Heart left ventricle (tissue), 16 donors: ENCODE measurements at places on chromosomes 6 and 20. TPM values are rescaled to one million over a fixed set of nuclear protein-coding genes. Genes with fewer than 3 reads are reported as not detected.

DEFB132 gene
- 0.59 TPM for total RNA-seq

ZSCAN23 gene
- total RNA-seq = 2.1 TPM

TCF15 gene
- total RNA-seq = 5.8 TPM

- DNase-seq = no peak
Measured at GRCh38 chr6:41455818-41456217, 90.4 kb upstream of the FOXP4 start.

- no peak for DNase-seq
Measured at GRCh38 chr20:10429443-10429981, 4.5 kb downstream of the MKKS start.

DNA sequence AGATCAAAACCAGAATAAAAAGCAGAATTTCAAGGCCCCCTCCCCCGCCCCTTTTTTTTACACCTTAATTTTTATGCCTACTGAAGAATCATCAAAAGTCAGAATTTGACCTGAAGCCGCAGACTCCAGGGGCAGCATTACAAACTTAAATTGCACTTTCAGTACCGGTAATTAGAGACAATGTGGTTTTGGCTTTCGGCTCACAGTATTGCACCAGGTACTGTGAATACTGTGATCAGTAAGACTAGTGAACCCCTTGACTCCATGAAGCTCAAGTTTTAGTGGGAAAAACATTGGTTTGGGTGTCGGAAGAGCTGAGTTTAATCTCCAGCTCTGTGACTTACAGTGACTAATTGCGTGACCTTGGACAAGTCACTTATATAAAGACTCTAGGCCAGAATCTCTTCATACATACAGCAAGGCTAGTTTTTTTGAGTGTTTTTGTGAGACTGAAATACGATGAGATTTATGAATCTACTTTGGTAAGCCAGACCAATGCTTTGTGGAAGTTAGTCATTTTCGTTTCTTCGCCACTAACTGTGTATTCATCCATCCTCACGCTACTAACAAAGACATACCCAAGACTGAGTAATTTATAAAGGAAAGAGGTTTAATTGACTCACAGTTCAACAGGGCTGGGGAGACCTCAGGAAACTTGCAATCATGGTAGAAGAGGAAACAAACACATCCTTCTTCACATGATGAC is 114.7 kb downstream of the SASH1 start:
- DNase-seq = no peak

- no peak for DNase-seq
Measured at GRCh38 chr20:50587291-50587961, 77.2 kb downstream of the PTPN1 start.

DNA sequence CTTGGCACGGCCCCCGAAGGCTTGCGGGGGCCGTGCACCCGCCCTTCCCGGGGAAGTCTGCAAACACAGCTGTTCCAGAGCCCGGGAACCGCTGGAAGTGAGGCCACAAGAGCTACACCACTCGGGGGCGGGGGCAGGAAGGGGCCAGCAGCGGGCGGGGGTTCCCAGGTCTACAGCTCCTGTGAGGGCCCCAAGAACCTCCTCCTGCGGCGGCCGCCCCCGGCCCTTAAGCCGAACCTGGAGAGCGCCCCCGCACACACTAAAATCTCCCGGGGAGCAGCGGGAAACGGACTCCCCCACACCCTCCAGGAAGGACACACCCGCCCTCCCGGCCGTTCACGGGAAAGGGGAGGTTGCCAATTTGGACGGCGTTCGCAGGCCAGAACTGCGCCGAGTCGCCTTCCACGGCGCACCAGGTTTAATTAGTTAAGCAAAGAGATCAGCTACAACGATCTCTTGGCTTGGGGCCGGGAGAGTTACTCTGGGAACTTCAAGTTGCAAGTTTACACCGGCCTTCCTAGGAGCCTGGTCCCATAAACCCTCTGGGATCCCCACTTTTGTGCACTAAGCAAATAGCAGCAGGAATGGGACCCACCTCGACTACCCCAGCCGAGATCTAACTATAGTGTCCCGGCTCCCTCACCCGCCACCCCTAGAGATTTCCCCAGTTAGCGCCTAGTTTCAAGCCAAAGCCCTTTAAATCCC is 1.7 kb downstream of the JAG1 start:
- peak; percentile 86 for DNase-seq

DNA sequence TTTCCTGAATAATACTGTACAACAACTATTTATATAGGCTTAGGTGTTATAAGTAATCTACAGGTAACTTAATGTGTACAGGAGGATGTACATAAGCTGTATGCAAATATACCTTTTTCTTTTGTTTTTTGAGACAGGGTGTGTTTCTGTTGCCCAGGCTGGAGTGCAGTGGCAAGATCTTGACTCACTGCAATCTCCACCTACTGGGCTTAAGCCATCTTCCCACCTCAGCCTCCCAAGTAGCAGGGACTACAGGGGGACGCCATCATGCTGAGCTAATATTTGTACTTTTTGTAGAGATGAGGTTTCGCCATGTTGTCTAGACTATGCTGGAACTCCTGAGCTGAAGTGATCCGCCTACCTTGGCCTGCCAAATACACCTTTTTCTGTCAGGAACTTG is 191.7 kb upstream of the ZNF217 start:
- DNase-seq = no peak

SS18L1 gene
- total RNA-seq = 8.6 TPM

ADGRG6 gene
- 2.0 TPM for total RNA-seq

DNA sequence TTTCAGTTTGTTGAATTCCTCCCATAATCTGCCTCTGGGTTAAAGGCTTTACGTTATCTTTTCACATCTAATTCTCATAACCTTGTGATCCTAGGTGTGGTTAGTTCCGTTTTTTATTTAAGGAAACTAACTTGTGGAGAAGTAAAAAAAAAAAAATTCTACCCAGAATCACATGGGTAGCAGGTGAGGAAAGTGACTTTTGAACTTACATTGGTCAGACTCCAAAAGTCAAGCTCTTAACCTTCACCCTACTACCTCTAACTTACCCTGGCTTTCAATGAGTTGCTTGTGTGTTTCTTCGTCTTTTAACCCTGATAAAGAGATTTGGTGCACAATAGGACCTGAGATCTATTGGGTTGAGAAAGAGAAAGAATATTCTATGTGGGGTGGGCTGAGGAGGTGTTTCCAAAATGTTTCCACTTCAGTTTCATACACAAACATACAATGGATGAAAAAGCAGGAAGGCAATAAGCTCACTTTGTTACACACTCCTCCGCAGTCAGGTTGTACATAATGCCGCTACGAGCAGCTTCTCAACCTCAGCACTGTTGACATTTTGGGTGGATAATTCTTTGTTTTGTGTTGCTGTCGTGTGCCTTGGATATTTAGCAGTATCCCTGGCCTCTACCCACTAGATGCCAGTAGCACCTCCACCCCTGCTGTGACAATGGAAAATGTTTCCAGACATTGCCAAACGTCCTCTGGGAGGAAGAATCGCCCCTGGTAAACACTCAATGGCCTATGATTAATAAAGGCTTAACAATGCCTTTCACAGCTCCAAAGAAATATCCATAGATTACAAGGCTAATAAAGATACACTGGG is 193.0 kb upstream of the ZNF217 start:
- DNase-seq = no peak

DNA sequence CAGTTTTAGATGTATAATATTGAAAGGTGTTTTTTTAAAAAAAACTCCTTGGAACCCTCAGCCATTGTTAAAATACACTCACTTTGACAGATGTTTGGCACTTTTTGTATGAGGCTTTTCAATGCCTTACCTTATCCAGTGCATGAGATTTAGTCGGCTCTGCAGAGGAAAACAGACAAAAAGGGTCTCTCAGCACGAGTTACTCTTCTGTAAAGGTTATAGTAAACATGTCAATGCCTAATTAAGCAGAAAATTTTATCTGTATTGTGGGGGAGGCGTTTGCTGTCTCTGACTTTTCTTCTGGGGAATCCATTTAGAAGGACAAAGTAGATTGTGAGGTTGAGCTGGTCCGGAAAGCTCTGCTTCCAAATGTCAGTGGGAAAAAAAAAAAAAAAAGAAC is 278.3 kb downstream of the TSHZ2 start:
- DNase-seq = no peak

DNA sequence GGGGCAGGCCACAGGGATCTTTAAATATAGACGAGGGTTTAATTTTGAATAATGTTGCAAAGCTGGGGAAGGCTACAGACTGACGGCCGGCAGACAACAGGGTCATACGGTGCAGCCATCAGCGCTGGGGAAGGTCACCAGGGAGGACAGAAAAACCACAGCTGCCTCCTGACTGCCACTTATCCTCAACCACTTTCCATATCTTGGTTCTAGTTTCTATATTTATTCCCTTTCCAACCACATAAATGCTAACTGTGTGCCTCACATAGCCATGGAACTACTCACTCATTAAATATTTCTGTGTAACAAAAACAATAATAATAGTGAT is 85.7 kb upstream of the AGPAT4 start:
- no peak for DNase-seq

DNA sequence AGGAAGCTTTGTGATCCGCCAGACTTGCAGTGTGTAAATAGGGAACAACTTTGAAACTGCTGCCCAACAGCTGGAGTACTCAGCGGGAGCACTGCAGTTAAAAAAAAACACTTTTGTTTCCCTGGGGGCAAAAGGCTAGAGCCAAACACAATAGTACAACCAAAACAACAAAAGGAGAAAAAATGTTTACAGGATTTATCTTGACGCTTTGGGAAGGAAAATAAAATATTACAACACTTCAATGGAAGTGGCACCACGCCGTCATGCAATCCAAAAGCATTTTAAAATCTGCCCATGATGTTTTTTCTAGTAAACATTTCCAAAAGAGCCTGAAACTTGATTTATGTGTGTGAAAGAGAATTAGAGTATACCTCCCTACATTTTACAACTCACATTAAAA is 26.0 kb downstream of the PTPRK start:
- DNase-seq = no peak

ADGRF5 gene
- total RNA-seq = 47.7 TPM

C4B gene
- 75.7 TPM for total RNA-seq

GRCh38 chr6:139474145-139475108 is 100.0 kb upstream of the CITED2 start:
- DNase-seq = no peak

GRCh38 chr6:14575961-14576360 is 458.4 kb downstream of the CD83 start:
- DNase-seq = no peak

MYB gene
- total RNA-seq = not detected

DNA sequence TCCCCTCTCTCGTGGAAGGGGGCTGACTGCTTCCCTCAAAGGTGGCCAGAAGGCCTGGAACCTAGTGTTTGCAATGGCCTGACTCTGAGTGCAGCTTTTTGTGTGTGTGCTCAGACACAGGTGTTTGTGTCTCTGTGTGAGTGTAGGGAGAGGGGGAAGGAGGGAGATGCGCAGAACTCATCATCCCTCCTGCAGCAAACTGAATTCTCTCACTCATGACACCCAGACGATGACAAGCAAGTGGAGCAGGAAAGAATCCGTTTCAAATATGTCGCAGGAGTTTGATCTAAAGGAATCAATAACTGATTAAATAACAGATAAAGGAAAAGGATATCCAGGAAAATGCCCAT is 101.4 kb downstream of the TNFAIP3 start:
- no peak for DNase-seq

DNA sequence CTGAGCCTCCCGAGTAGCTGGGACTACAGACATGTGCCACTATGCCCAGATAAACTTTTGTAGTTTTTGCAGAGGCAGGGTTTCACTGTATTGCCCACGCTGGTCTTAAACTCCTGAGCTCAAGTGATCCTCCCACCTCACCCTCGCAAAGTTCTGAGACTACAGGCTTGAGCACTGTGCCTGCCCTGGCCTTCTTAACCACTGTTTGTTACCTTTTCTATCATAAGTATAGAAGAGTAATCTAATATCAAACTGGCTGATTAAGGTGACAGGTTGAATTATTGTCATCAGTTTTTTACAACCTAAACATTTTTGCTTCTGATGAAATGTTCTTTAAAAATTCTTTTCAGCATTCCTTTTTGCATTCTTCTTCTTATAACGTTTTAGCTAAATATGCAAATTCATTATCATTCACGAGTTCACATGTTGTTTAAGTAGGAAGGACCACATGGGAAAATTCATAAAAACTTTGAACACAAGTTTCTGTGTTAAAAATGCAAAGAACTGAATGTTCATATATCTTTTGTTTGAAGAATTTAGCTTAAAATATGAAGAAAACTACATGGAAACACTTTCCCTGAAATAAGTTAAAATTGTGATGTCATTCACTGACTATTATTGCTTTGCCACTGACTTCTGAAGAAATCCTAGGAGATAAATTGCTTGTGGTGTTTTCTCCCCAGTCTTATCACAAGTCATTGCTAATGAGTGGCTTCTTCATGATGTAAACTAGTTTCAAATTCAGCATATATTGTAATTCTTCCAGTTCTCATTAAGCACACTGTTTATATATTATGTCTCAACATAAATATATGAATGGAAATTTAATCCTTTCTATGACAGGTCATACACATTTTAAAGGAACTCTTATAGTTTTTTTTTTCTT is 106.7 kb downstream of the ADGRB3 start:
- no peak for DNase-seq

GRCh38 chr20:62359043-62359490 is 8.0 kb downstream of the LAMA5 start:
- DNase-seq = no peak
